T-helper 17 cell (primary cell): ENCODE measurements at places on chromosomes 4 and X. TPM values are rescaled to one million over a fixed set of nuclear protein-coding genes. Genes with fewer than 3 reads are reported as not detected.

ITGB1BP2 gene
- 1.6 TPM for total RNA-seq

TAF9B gene
- 12.6 TPM for total RNA-seq

SULT1E1 gene
- total RNA-seq: not detected

ANXA10 gene
- total RNA-seq: not detected

ARHGAP6 gene
- total RNA-seq: 0.30 TPM

WDR13 gene
- total RNA-seq: 53.3 TPM
